ENCODE measurements at places on chromosomes 2 and 18.

DNA sequence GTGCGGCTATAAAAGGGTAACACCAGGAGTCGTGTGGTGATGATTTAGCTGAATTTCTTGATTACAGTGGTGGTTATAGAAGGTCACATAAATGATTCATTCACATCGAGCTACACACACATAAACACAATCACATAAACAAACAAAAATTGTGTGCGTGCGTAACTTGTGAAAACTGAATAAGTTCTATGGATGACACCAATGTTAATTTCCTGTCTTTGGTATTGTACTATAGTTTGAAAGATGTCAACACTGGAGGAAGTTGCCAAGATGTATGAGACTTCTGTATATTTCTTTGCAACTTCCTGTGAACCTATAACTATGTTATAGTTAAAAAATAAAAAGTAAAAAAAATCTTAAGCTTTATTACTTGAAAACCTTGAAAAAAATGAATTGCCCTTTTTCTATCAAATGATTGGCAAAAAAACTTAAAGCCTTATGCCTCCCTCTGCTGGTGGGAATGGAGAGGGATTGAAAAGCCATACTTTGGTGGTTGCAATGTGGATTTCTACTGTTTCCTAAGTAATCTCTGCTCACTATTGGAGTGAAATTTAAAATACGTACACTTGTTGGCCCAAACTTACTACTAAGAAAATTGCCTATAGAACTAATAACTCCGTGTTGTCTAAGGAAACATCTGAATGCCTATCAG lies 227.7 kb downstream of the RPIA start:
- H3K36me3 ChIP-seq, result no peaks in the 10 kb centered on the region
- no peaks in the 10 kb centered on the region for H3K4me1 ChIP-seq
- no peak for DNase-seq
- no peak overlapping the region for H3K4me3 ChIP-seq
- H3K27ac ChIP-seq, result no peak overlapping the region

DNA sequence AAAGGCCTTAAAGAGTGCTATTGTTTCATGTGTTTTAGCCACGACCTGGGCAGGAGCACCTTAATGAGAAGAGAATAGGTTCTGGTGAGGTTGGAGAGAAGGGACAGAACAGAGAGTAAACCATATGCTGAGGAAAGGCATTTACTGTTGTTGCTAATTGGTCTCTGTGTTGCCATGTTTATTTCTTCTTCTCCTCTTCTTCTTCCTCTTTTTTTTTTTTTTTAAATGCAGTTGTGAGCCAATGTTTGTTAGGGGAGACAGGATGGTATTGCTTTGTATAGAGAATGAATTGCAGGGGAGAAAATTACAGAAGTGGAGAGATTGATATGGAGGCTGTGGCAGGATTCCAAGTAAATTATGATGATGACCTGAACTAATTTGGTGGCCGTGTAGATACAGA lies 2.6 kb downstream of the SCN9A start:
- DNase-seq, result no peak
- no peaks in the 10 kb centered on the region for H3K27me3 ChIP-seq

- H3K27me3 ChIP-seq, result no peaks in the 10 kb centered on the region
- peaks cover 13% of the 10 kb centered on the region for H3K36me3 ChIP-seq
- H3K4me3 ChIP-seq, result no peak overlapping the region
- DNase-seq, result no peak
Observed at GRCh38 chr2:136005462-136006196, 20.2 kb upstream of the DARS1 start.

GRCh38 chr2:39431592-39432316 lies 5.3 kb downstream of the MAP4K3 start:
- peaks cover 3% of the 10 kb centered on the region for H3K36me3 ChIP-seq
- no peak overlapping the region for H3K4me3 ChIP-seq
- no peak overlapping the region for H3K27ac ChIP-seq
- DNase-seq, result no peak

GRCh38 chr2:95264624-95265023 lies 9.6 kb upstream of the PROM2 start:
- no peaks in the 10 kb centered on the region for H3K4me1 ChIP-seq
- no peak overlapping the region for H3K27ac ChIP-seq
- peaks cover 46% of the 10 kb centered on the region for H3K27me3 ChIP-seq

DNA sequence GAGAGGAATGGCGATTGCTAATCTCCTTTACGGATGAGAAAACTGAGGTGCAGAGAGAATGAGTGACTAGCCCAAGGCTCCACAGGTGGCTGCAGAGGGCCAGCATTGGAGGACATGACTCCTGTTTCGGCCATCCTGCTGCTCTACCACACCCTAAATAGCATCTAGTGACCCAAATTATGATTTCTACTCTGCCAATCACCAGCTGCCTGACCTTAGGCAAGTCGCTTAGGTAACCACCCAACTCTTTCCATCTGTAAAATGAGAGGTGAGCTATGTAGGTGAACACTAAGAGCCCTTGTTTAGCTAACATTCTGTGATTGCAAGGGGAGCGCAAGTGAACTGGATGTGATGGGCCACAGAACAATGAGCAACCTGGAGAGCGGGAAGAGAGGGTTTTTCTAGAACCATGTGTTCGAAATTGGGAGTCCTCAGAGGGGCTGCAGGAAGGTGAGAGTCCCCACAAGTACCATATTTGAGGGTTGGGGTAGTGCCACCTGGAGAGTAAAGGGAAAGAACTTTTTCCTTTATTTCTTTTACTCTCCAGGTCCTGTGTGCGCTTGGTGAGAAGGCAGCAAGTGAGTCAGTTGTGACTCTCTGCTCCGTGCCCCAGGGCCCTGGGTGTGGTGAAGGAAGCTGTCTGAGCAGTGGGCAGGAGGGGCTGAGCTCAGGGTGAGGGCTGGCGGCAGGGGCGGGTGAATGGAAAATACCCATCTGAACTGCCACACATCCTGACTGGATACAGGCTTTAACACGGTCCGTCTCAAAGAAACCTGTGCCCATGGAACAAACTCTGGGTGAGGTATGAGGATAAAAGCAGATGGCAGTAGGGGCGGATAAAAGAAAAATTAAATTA lies 2.4 kb downstream of the CYP27C1 start:
- peaks cover 12% of the 10 kb centered on the region for H3K4me1 ChIP-seq
- no peak for DNase-seq
- no peak overlapping the region for H3K27ac ChIP-seq
- H3K36me3 ChIP-seq, result no peaks in the 10 kb centered on the region

DNA sequence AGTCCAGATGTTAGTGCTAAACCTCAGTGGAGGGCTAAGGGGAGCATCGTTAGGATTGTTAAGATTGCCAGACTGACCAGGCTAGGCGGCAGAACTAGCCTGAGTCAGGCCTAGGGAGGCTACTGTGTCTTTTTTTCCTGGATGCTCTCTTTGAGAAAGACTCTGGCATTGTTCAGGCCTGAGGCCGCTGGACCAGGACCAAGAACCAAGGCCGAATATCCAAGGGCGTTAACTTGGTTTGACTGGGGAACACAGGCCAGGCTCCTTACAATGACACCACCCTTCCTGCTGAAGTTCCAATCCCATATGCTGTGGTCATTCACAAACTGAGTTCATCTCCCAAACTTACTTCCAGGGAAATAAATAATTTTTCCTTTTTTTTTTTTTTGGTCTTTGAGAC lies 10.6 kb downstream of the HTRA2 start:
- H3K4me1 ChIP-seq, result peaks cover 3% of the 10 kb centered on the region
- H3K36me3 ChIP-seq, result peaks cover 4% of the 10 kb centered on the region
- H3K4me3 ChIP-seq, result no peak overlapping the region
- DNase-seq, result no peak
- H3K27ac ChIP-seq, result no peak overlapping the region

- no peaks in the 10 kb centered on the region for H3K4me1 ChIP-seq
- no peaks in the 10 kb centered on the region for H3K27me3 ChIP-seq
- no peak overlapping the region for H3K4me3 ChIP-seq
- no peak overlapping the region for H3K27ac ChIP-seq
- DNase-seq, result no peak
Observed at GRCh38 chr18:32424696-32425095, 46.0 kb downstream of the GAREM1 start.

- no peak overlapping the region for H3K4me3 ChIP-seq
- H3K27ac ChIP-seq, result no peak overlapping the region
- H3K27me3 ChIP-seq, result peaks cover 18% of the 10 kb centered on the region
- H3K36me3 ChIP-seq, result no peaks in the 10 kb centered on the region
- DNase-seq, result no peak
Observed at GRCh38 chr2:173644146-173644545, 289.5 kb downstream of the CDCA7 start.

- no peak overlapping the region for H3K4me3 ChIP-seq
- H3K36me3 ChIP-seq, result peaks cover 3% of the 10 kb centered on the region
- peaks cover 24% of the 10 kb centered on the region for H3K27me3 ChIP-seq
- no peak for DNase-seq
- H3K4me1 ChIP-seq, result no peaks in the 10 kb centered on the region
Observed at GRCh38 chr18:45320724-45321123, 294.6 kb upstream of the SLC14A2 start.

- H3K27ac ChIP-seq, result no peak overlapping the region
- peaks cover 4% of the 10 kb centered on the region for H3K36me3 ChIP-seq
- H3K27me3 ChIP-seq, result peaks cover 8% of the 10 kb centered on the region
Observed at GRCh38 chr2:60469536-60470317, 83.7 kb downstream of the BCL11A start.

- H3K4me1 ChIP-seq, result no peaks in the 10 kb centered on the region
- H3K4me3 ChIP-seq, result no peak overlapping the region
- peaks cover 61% of the 10 kb centered on the region for H3K27me3 ChIP-seq
- no peak overlapping the region for H3K27ac ChIP-seq
- no peaks in the 10 kb centered on the region for H3K36me3 ChIP-seq
Observed at GRCh38 chr2:172893671-172894070, 158.0 kb downstream of the RAPGEF4 start.

GRCh38 chr18:59940068-59940467 lies 40.3 kb downstream of the PMAIP1 start:
- no peak overlapping the region for H3K4me3 ChIP-seq
- no peak for DNase-seq
- no peaks in the 10 kb centered on the region for H3K36me3 ChIP-seq

- no peaks in the 10 kb centered on the region for H3K36me3 ChIP-seq
- no peak overlapping the region for H3K4me3 ChIP-seq
- no peak overlapping the region for H3K27ac ChIP-seq
- peaks cover 2% of the 10 kb centered on the region for H3K4me1 ChIP-seq
- no peak for DNase-seq
Observed at GRCh38 chr2:74887445-74887951, 53.6 kb downstream of the HK2 start.

GRCh38 chr2:144660518-144661316 lies 140.8 kb upstream of the ZEB2 start:
- no peak for DNase-seq
- H3K4me1 ChIP-seq, result peaks cover 8% of the 10 kb centered on the region
- H3K27me3 ChIP-seq, result no peaks in the 10 kb centered on the region
- no peaks in the 10 kb centered on the region for H3K36me3 ChIP-seq
- H3K4me3 ChIP-seq, result no peak overlapping the region
- peak overlapping the region; percentile 95 for H3K27ac ChIP-seq

- no peak overlapping the region for H3K27ac ChIP-seq
- no peaks in the 10 kb centered on the region for H3K36me3 ChIP-seq
- peaks cover 20% of the 10 kb centered on the region for H3K27me3 ChIP-seq
Observed at GRCh38 chr2:232375164-232375563, 3.4 kb upstream of the ALPP start.

DNA sequence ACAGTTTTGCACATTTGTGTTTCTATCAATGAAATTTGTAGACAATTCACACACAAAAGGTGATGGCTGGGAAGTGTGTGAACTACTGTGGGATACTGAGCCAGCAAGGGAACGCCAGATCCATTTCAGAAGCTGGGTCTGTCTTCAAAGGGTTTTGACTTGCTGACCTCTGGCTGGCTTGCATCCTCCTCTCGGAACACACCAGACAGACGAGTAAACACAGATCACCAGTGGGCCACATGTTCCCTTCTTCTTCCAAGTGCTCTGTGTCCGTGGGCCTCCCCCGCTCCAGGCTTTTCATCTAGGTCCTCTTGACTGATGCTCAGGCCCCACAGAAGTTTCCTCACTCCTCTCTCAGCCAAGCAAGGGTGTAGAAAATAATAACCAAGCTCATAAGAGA lies 122.2 kb upstream of the OSR1 start:
- H3K27me3 ChIP-seq, result peaks cover 10% of the 10 kb centered on the region
- no peak for DNase-seq
- H3K27ac ChIP-seq, result no peak overlapping the region
- H3K4me1 ChIP-seq, result no peaks in the 10 kb centered on the region

- H3K36me3 ChIP-seq, result peaks cover 3% of the 10 kb centered on the region
- no peaks in the 10 kb centered on the region for H3K4me1 ChIP-seq
- H3K27me3 ChIP-seq, result peaks cover 18% of the 10 kb centered on the region
Observed at GRCh38 chr18:8686611-8687010, 18.7 kb upstream of the MTCL1 start.

GRCh38 chr2:45982096-45982495 lies 315.1 kb upstream of the EPAS1 start:
- DNase-seq, result no peak
- H3K4me3 ChIP-seq, result no peak overlapping the region
- H3K27ac ChIP-seq, result no peak overlapping the region
- no peaks in the 10 kb centered on the region for H3K36me3 ChIP-seq
- no peaks in the 10 kb centered on the region for H3K27me3 ChIP-seq
